ENCODE measurements at places on chromosomes 12 and 14.

DNA sequence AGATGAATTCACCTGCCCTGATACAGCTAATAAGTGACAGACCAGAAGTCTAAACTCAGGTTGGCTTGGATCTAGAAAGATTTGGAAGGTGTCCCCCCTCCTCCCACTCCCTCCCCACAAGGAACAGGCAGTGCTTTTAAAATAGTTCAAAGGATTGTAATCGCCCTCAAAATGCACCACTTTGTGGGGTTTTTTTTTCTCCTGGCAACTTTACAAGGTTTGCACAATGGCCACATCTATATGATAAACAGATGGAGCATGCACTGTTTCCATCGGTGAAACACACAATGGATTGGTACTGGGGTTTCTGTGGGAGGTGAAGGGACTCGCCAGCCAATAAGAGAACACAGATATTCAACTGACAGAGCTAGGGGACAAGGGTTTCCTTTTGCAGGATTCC, 137.4 kb downstream of the LLPH start:
- no peak for DNase-seq

GRCh38 chr14:106199097-106199496, 672.7 kb downstream of the TMEM121 start:
- no peak for DNase-seq

- DNase-seq: no peak
Measured at GRCh38 chr14:69693145-69693544, 73.8 kb upstream of the SRSF5 start.

DNA sequence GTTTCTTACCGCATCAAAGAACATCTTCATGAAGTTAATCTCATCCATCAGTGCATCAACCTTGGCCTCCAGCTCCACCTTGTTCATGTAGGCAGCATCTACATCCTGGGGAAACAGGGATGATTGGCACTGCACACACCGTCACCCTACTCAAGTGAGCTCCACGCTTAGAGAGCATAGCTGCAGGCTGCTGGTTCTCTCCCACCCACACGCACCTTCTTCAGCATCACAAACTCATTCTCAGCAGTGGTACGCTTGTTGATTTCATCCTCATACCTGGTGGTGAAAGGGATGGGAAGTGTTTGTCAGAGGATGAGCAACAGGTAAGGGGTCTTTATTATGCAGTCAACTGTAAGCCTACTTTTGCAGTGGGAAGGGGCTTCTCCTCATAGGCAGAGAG, 2.3 kb downstream of the KRT5 start:
- no peak for DNase-seq

DNA sequence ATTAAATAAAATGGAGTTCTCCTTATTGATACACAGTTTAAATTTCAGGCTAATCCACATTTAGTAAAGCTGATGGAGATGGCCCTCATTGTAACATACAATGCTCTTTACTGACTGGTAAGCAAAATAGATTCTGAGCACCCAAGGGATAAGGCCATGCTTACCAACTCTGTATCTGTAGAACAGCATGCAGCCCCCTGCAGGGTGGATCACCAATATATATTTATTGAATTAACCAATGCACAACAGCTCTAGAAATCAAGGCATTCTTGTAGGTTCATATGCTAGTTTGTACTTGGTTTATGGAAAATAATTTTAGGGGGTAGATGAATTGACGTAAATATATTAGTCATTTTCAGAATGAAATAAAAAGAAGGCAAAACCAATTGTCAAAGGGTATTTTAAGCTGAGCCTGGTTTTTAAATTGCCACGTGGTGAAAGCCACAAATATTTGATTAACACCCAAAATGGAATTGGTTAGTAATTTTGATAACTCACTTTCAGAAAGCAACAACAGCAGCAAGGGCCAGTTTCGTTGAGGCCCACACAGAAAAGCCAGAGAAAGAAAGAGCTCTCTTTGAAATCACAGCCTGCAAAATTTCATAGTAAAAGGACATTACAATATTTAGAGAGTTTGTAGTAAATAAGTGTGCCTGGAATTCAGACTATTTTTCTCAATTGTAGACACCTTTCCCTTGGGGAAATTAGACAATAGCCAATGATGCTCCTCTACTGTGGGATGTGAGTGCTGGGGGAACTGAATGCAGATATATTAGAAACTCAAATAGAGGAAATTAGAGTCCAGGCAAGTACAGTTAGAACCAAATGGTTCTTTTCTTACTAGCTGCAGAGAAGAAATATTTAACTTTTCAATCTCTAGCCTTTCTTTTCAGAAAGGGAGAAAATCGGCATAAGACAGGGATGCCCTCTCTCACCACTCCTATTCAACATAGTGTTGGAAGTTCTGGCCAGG, 216.2 kb upstream of the ABCD2 start:
- DNase-seq: no peak

- no peak for DNase-seq
Measured at GRCh38 chr12:116199160-116199706, 78.3 kb downstream of the MED13L start.

- DNase-seq: no peak
Measured at GRCh38 chr14:23346693-23347405, 5.8 kb downstream of the SLC22A17 start.

DNA sequence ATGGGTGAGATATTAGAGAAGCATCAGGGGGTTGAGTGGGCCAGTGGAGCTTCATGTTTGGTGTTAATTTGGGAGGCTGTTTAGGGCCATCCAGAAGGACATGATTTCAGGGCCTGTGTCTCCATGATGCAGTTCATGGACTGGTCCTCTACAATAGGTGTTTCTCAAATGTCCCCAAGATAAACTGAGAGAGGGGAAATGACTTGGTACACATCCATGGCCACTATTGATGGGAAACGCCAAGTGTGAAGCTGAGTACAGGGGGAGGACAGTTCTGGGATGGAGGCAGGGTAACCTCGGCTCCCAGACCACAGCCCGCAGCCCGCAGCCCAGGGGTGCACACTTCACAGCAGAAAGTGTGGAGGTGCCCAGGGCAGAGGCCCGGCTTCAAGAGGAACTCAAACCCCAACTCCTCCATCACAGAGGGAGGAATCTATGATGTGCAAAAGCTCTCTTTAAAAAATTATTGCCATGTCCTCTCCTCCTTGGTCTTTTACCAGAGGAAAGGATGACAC, 33.3 kb downstream of the CACNA2D4 start:
- no peak for DNase-seq

- DNase-seq: no peak
Measured at GRCh38 chr14:52808101-52808500, 16.7 kb upstream of the GNPNAT1 start.

GRCh38 chr12:121673013-121673511, 3.6 kb upstream of the MORN3 start:
- DNase-seq: no peak

- no peak for DNase-seq
Measured at GRCh38 chr14:104206281-104206904, 68.0 kb downstream of the KIF26A start.

GRCh38 chr14:51491036-51491545, 160.6 kb upstream of the FRMD6 start:
- no peak for DNase-seq

GRCh38 chr12:43062201-43062895, 472.8 kb upstream of the PRICKLE1 start:
- no peak for DNase-seq

DNA sequence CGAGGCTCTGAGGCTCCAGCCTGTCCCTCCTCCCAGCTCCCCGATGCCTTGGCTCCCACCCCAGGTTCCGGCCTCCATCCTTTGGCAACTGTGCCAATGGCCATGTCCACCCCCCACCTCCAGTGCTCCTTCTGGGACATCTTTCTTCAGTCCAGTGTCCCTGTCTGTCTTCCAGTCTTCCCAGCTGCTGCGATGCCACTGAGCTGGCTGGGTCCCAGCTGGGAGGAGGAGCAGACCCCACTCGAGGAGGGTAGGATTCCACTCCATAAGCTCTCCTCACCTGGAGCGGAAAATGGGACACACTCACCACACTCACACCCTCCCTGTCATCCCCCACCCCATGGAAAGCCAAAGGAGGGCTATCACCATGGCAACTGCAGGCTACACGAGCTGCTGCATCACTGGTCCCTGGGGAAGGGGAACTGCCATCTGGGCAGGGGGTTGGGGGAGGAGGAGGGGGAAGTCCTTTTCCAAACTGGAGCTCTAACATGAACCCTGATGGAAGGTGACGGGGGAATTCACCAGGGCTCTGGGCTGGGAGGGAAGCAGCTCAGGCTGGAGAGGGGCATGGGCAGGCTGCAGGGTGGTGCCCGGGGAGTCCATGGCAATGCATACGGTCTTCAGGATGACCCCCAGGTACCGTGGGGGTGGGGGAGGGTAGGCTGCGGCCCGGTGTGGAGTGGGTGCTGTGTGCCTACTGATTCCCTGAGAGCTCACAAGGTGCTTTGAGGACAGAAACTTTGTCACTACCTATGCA, 94.3 kb downstream of the LRRC74A start:
- no peak for DNase-seq

GRCh38 chr12:112638420-112638819, 153.1 kb upstream of the RPH3A start:
- DNase-seq: no peak

DNA sequence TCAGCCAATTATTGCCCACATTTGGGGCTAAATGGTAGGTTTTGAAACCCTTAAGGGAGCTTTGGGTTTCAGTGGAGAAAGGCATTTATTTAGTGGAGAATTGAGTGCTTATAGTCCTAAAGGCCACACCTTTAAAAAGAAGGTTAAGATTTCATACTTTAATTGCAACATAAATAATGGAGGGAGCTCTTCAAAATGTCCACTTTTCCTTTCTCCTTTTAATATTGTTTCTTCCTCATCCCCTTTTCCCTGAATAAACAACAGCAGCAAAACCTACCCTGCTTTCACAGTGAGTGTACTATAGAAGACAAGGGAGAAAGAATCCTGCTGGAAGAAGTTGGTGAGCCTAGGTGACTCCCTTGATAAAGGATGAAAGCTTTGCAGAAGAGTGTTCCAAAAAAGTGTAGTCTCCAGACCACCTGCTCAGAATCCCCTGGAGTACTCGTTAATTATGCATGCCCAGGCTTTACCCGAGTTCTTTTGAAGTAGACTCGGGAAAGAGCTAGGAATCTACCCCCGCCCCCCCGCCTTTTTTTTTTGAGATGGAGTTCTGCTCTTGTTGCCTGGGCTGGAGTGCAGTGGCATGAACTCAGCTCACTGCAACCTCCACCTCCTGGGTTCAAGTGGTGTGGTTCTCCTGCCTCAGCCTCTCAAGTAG, 11.5 kb upstream of the EID3 start:
- no peak for DNase-seq

- no peak for DNase-seq
Measured at GRCh38 chr12:12156116-12156515, 85.4 kb downstream of the BCL2L14 start.

GRCh38 chr14:96587823-96588385, 85.7 kb downstream of the PAPOLA start:
- no peak for DNase-seq

DNA sequence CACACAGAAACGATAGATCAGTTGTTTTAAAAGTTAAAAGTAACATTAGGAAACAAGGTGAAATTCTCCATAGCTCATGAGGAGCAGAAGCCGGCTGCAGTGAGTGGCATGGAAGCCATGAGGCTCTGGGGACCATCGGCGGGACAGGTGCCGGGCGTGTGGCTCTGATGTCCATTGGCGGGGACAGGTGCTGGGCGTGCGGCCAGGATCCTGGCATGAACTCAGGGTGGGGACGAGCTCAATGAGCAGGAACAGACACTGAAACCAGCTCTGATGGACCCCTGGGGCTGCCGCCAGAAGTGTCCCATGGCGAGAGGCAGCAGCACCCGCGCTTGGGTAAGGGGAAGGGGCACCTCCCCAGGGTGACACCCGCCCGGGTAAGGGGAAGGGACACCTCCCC, 75.1 kb downstream of the NOC4L start:
- no peak for DNase-seq

DNA sequence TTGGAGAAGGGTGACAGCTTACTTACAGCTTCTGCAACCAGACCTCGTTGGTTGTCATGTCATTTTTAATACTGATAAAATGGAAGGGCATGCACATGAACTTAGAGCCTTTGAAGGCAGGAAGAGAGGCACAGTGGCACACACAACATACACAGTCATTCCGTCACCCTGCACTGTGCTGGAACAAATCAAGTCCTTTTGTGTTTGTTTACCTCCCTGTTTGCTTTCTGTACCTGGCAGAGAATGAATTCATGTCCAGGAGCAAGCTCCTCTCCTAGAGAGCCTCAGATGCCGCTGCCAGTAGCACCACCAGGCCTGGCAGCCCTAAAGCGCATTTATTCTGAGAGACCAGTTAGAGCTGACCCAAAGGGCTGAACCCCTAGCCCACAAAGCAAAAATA, 460.3 kb downstream of the EGLN3 start:
- no peak for DNase-seq

- no peak for DNase-seq
Measured at GRCh38 chr12:24125280-24125679, 175.8 kb upstream of the SOX5 start.

GRCh38 chr14:92898566-92899131, 24.3 kb upstream of the CHGA start:
- DNase-seq: no peak

DNA sequence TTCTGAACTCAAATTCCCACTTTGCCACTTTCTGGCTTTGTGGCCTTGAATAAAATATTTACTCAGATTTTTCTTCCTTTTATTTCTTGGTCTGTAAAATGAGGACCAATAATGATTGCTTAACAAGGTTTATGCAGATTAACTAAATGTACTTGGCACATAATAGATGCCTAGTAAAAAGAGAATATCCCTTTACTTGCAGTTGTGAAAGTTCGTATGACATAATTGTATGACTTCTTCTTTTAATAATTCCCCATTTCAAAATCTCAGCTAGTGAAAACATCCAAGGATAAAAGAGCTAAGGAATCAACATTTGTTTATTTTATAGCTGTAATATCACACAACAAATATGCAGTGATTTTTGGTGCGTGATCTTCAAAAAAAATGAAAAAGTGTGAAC, 215.6 kb upstream of the ATP2B1 start:
- DNase-seq: no peak

- peak; percentile 58 for DNase-seq
Measured at GRCh38 chr14:85444635-85445034, 85.3 kb upstream of the FLRT2 start.

DNA sequence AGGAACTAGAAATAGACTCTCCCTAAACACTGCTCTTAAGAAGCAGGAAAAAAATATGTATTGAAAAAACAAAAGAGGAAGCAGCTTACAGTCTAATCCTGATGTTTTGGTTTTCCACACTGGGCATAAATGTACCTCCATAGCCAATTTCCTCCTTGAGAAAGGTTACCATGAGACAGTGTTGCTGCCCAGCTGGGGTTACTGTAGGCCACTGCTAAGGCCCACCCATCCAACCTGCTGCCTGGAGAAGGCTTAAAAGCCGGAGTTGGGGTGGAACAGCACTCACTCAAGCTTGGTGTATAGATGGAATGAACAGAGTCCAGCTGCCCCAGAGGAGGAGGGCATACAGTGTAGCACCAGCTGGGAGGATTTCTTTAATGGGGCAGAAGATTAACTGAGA, 41.1 kb downstream of the ERG28 start:
- no peak for DNase-seq

GRCh38 chr14:105711841-105712460, 185.6 kb downstream of the TMEM121 start:
- no peak for DNase-seq
